ENCODE measurements at places on chromosomes 16 and 17.

DNA sequence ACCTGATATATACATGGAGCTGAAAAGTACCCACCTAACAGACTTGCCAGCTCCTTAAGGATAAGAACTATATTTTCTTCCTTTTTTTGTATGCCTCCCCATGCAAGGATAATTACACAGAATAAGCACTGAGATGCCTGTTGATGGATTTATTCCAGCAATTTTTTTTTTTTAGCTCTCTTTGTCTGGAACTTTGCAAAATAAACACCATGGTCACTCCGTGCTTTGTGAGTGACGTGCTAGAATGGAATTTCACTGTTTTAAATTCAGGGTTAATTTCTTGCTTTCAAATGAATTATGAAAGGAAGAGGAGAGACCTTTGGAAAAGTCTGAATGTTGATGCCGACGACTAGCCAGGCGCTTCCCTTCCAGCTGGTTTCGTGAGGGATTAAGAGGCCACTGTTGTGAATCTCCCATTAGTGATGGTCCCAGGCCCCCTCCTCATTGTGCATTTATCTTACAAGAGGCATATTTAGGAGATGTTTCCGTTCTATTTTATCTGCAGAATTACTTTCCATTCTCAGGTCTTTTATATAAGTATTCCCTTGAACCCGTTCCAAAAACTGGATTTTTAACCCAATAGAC, 529.1 kb downstream of the WWOX start:
- no peak for DNase-seq

- no peak for DNase-seq
These were observed 39.0 kb downstream of the ADCY9 start for GRCh38 chr16:4077174-4077649.

DNA sequence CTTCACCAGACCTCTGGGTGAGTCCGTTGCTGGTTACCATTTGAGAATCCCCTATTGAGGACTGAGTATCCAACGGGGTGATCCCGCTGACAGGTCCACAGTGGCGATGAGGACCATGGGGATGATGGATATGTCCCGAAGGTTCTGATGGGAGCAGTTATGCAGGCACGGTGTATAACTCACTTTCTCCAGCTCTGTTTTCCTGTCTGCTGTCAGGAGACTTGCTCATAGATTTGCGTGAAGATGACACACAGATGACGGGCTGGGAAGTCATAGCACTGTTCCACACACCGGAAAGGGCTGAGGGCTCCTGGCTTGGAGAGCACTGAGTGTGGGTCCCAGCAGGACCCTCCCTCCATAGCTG, 22.2 kb upstream of the ADCY7 start:
- DNase-seq: no peak

DNA sequence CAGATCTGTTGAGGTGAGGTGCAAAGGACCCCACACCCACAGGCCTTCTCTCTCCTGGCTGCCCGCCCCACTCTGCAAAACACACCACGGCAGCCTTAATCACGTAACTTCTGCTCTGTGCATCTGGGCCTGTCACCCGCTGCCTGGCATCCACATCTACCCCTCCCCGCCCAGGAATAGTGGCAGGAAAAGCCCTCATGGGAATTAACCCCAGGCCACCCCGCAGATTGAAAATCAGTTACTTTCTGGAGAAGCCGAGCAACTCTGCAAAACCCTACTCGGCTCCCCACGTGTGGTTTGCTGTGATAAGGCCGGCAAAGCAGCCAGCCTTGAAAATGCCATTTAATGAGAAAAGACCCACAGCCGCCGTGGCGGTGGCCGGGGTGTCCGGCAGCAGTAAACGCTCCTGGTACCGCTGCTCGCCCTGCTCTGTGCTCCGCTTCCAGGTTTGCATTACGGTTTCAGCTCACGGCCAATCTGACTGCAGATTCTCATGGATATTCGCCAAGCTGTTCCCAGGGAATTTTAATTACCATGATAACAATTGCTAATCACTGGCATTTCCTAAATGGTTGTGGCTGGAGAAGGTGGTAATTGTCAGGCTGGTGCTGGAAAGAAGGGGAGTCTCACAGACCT, 78.0 kb upstream of the DOC2B start:
- no peak for DNase-seq

GRCh38 chr16:68627951-68628425, 17.1 kb upstream of the CDH3 start:
- DNase-seq: no peak

DNA sequence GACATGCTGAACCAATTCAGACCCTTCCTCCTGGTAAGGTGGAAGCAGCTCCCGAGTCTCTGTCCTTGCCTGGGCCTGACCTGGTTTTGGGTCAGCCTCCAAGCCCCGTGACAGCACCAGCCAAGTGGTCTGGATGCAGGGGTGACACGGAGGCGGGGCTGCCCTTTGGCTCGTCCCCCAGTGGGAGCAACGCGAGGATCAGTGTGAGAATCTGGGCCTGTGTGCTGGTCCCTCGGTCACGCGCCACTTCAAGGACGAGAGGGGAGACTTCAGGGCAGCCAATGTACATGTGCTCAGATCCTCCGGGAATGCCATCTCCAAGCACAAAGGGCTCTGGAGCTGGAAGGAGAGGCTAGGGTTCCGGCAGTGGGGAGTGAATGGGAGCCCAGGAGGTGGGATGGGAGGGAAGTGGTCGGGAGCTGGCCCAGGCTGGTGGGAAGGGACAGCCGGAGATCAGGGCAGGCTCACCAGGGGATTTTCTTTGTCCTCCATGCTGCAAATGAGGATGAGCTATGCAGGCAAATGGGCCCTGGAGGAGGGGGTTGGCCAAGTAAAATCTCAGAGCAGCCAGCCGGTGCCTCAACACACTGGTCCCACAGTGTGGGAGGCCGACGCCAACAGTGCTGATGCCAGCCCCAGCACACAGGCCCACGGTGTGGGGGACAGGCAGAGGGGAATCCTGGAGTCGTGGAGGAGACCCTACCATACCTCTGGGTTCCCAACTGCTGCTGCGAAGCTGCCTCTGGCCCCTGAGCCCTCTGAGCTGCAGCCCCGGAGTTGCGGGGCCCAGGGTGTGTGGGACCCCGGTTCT, 4.2 kb upstream of the NDRG4 start:
- DNase-seq: no peak

DNA sequence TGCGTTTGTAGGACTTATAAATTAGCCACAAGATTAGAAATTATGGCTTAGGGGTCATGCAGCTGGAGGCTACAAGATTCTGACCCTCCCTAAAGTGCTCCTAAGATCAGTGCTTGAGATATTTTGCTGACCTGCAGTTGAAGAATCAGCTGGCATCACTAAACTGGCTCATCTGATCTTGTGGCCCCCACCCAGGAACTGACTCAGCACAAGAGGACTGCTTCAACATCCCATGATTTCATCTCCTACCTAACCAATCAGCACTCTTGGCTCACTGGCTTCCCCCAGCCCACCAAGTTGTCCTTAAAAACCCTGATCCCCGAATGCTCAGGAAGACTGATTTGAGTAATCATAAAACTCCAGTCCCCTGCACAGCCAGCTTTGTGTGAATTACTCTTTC, 86.4 kb upstream of the ERCC4 start:
- DNase-seq: no peak

DNA sequence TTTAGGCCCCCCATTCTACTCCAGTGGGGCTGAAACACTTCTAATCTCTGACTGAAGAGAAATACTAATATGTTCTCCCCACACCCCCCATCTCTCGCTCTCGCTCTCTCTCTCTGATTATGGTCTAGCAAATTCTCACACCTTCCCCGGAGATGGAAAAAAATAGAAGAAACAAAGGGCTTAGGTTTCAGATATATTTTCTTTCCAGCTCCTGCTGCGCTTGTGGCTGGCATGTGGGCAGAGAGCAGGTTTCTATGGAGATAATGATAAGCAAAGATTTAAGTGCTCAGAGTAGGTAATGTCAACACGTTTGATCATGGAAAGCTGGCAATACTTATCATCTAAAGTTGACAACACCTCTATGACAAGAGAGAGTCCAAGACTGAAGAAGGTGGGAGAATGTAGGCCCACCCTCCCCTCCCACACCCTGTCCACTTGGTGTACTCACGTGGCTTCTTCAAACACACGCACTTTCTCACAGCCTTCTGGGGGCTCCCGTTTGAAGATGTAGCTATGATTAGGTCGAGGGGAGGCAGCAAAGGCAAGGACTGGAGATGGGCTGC, 8.0 kb upstream of the SLC35B1 start:
- DNase-seq: no peak

DNA sequence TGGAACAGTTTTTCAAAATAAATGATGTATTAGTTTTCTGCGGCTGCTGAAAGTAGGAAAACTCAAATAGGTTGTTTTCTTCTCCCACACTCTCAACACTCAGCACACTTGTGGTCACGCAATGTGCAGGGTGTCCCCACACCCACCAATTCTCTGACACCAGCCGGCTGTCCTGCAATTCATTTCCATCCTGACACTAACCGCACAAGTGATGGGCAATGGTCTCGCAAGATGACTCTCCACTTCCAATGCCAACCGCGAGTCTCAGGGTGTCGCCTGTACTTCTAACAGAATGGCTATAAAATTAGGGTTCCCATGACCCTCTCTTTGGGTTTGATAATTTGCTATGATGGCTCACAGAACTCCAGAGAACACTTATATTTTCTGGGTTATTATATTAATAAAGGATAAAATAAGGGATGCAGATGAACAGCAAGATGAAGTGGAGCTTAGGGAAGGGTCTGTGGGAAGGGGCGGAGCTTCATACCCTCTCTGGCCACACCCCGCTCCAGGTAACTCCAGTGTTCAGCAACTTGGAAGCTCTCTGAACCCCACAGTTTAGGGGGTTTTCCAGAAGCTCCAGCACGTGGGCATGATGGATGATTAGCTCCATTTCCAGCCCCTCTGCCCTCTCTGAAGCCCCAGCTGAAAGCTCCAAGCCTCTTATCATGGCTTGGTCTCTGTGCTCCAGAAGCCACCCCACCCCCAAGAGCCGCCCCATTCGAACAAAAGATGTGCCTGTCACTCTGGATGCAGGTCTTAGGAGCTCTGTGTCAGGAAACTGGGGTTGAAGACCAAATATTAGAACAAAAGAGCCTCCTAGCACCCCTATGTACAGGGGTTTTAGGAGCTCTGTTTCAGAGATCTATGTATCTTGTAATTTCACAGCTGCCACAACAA, 19.8 kb downstream of the TAF1C start:
- no peak for DNase-seq

GRCh38 chr17:6547336-6547735, 9.0 kb downstream of the PITPNM3 start:
- no peak for DNase-seq

- peak; percentile 0 for DNase-seq
These were observed 1.5 kb upstream of the SLC38A8 start for GRCh38 chr16:84044118-84044488.

DNA sequence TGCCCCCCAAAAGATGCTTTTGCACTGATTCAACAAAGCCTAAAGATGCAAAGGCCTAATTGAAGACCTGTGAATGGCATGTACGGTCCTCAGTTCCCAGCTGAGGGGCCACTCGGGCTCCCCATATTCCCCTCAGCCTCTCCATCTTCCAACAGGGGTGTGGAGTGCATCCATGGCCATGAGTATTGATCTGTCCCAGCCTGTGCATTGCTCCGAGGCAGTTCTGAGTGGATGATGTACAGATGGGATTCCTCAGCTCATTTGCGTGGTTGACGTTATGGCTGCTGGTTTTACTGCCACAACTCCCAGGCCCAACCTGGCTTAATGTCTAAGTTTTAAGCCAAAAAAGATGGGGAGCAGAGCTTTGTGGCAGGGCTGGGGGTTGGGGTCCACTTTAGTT, 162.7 kb upstream of the ZNF267 start:
- no peak for DNase-seq

DNA sequence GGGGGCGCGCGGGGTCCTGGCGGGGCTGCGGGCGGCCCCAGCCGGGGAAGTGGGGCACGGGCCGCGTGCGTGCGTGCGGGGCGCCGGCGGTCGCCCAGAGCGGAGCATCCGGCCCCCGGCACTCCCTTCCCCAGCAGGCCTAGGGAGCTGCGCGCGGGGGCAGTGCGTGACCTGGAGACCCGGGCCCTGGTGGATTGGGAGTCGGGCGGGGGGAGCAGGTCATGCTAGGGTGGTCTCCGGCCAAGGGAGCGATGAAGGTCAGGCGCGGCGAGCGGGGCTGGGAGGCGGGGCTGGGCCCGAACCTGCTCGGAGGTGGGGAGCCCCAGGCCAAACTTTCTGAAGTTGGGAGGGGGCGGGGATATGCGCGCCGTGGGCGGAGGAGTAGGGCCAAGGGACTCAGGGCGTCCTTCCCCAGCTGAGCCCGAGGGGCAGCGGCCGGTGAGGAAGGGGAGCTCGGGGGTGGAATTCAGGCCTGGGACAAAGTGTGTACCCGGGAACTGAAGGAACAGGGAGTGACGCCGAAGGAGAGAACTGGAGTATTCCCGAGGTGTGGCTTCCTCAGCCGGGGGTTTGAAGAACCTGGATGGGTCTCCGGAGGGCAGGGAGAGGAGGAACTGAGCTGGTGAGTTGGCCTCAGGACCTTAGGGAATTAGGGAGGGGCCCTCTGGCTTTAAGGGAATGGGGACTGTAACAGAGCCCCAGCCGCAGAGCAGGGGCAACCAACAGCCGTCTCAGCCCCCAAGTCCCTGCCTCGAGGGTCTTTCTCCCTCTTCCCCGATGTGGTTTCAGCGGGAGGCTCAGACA, 589 bp downstream of the XYLT2 start:
- DNase-seq: no peak

GRCh38 chr17:46788796-46789195, 29.7 kb downstream of the WNT3 start:
- no peak for DNase-seq

DNA sequence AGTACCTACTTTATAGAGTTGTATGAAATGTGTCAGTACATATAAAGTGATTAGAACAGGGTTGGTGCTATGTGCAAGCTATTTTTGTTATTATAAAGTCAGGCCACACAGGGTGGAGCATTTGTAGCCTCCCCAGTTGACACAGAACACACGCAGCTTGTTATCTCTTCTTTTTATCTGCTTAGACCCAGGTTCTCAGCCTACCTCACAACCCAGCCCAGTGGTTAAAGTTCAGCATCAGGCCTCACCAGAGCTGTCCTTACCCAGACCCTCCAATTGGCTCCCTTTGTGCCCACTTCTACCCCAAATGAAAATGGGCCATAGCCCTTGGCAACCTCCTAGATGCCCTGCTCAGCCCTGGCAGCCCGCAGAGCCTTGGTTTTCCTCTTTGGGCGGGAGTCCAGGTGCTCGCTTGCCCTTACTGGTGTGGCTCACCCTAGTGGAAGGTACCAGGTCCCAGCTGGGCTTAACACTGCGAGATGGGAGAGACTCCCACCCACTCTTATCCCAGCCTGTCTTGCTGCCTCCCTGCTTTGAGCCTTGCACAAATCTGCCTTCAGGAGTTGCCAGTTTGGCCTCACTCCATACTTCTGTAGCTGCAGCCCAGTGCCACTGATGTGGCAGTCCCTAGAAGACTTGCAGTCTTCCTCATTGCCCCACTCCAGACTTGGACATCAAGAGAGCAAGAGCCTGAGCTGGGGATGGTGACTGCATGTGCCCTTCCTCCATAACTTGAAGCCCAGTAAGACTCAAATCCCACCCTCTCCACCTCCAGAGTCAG, 1.1 kb upstream of the PIGS start:
- no peak for DNase-seq

GRCh38 chr17:50461550-50462132, 7.0 kb downstream of the CHAD start:
- DNase-seq: no peak

Data from NCI-H2029 treated with DMSO at 0.1 percent for 48 hours (cell line).